Trophoblast cell (in vitro differentiated cells and primary cell): ENCODE measurements at places on chromosomes 5 and 9.

DNA sequence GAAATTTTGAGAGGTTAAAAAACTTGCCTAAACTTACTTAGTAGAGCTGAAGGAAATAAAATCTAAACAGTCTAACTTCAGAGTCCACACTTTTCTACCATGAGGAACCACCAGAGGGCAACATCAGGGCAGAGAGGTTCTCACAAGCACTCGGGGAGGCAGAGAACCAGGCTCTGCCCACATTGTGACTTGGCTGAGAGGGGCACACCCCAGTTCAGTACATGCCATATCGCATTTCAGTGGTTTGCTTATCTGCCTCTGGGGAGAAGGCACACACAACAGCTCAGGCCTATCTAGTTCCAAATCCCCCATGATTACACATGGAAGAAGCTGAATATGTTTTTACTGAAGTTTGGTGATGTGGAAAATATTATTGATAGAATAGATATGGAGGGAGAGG is 49.2 kb downstream of the EQTN start:
- peak; percentile 1 for DNase-seq

- no peak for DNase-seq
Measured at GRCh38 chr5:35854248-35854647, 2.4 kb upstream of the IL7R start.

DNA sequence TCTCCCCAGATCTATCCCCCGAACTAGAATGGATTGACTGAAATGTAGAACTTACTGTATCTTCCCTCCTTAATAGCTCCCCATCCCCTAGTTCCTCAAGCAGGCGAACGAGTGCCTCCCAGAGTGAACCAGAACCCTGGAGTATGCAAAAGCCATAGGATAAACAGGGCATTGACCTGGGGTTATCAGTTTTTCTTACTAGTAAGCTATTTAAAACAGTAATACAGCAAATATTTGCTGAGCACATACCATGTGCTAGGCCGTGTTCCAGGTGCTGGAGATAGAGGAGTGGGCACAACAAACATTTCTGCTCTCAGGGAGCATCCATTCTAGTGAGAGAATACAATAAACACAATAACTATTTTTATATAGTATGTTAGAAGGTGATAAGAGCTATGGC is 1.8 kb downstream of the SKP2 start:
- no peak for DNase-seq

- DNase-seq: no peak
Measured at GRCh38 chr9:97853844-97854695, 1.0 kb downstream of the FOXE1 start.

- DNase-seq: no peak
Measured at GRCh38 chr9:74036549-74037231, 460.4 kb upstream of the RORB start.

GRCh38 chr5:120779674-120780073 is 315.6 kb downstream of the PRR16 start:
- no peak for DNase-seq

DNA sequence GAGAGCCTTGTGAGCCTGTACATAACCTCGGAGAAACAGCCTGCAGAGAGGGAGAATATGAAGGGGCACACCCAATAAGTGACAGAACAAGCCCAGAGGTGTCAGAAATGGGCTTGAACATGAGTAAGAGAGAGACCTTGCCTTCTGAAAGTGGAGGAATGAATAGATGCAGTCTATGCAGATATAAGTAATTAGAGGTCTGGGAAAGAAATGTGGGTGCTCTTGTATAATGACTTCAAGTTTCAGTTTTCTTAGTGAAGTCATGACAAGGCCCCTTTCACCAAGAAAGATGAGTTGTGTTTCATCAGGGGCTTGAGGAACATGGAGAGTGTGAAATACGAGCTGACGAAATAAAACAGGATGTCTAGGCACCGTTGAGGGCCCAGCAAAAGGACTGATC is 15.1 kb downstream of the GRAMD2B start:
- DNase-seq: no peak

GRCh38 chr9:35001803-35002502 is 12.4 kb downstream of the DNAJB5 start:
- DNase-seq: peak; percentile 81

DNA sequence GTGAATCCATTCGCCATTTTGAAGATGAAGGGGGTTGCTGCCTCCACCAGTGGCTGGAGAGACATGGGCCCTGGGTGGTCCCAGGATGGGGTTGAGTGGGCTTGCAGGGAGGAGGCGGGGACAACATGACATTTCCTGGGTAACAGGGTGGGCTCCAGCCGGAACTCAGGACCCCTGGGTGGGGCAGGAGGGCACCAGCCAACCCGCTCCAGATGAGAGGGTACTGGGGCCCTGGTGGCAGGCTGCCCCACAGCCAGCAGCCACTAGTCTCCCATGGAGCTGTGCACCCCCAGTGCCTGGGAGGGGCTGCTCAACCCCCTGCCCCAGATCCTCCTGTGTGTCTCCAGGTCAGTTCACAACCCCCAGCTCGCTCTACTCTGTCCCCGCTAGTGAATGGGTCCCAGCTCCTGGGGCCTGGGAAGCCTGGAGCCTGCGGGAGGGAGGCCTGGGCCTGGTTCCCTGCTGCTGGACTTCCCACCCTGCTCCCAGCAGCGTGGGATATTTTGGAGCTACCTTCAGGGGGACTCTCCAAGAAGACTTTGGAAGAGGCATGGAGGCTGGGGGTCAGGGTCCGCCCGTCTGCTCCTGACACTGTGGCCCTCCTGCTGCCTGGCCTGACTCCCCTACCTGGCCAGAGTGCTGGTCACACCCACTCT is 55.9 kb downstream of the AHRR start:
- DNase-seq: no peak

GRCh38 chr5:38371596-38371995 is 113.2 kb downstream of the EGFLAM start:
- no peak for DNase-seq

GRCh38 chr5:18097817-18098216 is 463.6 kb downstream of the TAF11L14 start:
- no peak for DNase-seq

GRCh38 chr5:53913941-53914340 is 353.5 kb downstream of the NDUFS4 start:
- DNase-seq: no peak

- DNase-seq: no peak
Measured at GRCh38 chr9:82789155-82789824, 273.7 kb downstream of the RASEF start.

GRCh38 chr5:83789371-83789770 is 68.7 kb upstream of the HAPLN1 start:
- DNase-seq: no peak

DNA sequence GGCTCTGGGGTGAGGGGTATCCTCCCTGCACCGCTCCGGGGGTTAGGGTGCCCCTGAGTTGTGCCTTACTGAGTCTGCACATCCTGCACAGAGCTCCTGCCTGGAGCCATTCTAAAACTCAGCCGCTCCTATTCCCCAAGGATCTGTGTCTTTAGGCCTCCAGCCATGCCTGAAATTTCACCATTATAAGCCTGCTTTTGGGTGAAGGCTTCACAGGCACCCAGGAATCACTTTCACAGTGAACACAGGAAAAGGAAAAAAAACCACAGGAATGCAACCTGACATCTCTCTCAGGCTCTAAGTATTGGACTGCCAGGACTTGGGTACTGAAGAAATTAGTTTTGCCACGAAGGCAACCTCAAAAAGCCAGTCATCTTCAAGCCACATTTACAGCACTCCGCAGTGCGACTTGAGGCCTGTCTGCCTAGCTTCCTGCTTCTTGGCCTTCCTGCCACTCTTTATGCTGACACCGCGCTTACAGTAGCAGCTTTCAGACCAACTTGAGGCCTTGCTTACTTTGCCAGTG is 30.9 kb downstream of the GALNT10 start:
- peak; percentile 21 for DNase-seq

- no peak for DNase-seq
Measured at GRCh38 chr5:16742938-16743337, 126.1 kb upstream of the RETREG1 start.

DNA sequence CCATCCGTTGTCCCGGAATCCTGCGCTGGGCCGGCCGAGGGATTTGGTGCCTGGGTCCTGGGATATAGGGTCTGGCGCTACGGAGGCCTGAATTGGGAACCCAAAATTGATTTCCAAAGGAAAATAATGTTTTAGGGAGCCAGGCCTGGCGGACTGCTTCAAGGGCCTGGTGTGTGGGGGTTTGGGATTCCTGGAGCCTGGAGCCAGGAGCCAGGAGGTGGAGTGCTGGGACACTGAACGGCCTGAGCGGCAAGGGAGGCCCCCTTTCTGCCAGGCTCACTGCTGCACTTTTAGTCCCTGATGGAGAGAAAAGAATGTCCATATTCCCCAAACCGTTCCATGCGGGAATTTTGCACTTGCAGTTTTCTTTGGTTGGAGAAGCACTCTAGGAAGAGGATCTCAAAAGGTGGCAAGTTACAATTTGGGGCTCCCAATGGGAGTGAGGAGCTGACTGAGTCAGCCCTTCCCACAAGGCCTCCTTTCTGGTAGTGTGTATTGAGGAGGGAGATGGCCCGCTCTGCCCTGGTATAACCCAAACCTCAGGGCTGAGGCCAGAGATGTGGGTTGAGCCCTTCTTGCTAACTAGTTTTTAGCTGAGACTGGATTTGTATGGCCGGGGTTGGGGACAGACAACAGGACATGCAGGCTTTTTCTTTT is 2.2 kb downstream of the LMX1B start:
- no peak for DNase-seq

DNA sequence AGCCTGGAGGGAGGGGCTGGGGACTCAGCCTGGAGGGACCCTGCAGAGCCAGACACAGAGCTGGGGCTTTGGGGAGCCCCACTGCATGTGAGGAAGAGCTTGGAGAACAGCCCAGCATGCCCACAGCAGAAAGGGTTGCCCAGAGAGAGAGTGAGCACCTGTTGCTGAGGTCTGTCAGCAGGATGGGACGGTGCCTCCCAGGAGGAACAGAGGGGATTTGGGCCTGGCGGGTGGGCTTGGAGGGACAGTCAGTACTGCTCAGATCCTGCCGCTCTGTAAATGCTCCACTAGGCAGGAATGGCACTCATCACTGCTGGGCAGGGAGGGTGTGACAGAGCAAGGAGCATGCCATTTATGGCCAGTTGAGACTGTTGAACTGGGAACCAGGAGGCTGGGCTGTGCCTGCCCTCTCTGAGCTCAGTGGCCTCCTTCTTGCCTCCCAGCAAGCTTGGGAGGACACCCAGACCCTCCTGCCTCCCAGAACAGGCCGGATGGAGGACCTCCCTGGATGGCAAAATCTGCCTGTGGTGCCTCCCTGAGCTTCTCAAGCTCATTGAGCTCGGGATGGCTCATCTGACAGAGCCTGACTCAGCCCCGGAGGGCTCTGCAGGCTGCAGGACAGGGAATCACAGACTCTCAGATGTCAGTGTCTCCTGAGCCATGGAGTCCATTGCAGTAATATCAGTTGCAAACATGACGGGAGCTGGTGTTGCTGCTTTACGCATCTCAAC is 786 bp upstream of the HRCT1 start:
- DNase-seq: peak; percentile 36

DNA sequence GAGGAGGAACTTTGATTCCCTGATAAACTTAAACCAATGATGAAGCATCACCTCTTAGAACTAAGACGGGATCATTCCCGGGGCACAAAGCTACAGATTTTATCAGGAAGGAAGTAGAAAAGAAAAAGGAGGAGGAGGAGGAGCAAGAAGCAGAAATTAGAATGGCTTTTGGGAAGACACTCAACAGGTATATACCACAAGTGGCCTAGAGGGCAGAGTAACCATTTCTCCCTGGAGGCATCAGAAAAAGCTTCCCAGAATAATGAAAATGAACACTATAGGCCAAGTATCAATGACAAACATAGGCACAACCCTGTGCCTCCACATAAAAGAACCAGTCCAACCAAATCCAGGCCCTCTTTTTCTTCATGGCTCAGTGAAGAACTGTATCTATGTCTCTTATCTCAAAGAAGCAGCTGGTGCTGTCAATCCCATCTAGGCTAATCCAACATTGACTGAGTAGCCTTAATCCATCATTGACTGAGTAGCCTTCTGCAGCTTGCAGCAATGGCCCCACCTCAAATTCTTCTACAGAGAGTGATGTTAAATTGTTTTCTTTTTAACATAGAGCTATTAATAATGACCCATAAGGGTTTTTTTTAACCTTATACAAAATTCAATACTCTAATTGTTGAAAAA is 178.8 kb upstream of the KIF2A start:
- no peak for DNase-seq

- no peak for DNase-seq
Measured at GRCh38 chr5:42572313-42572712, 149.1 kb downstream of the GHR start.

DNA sequence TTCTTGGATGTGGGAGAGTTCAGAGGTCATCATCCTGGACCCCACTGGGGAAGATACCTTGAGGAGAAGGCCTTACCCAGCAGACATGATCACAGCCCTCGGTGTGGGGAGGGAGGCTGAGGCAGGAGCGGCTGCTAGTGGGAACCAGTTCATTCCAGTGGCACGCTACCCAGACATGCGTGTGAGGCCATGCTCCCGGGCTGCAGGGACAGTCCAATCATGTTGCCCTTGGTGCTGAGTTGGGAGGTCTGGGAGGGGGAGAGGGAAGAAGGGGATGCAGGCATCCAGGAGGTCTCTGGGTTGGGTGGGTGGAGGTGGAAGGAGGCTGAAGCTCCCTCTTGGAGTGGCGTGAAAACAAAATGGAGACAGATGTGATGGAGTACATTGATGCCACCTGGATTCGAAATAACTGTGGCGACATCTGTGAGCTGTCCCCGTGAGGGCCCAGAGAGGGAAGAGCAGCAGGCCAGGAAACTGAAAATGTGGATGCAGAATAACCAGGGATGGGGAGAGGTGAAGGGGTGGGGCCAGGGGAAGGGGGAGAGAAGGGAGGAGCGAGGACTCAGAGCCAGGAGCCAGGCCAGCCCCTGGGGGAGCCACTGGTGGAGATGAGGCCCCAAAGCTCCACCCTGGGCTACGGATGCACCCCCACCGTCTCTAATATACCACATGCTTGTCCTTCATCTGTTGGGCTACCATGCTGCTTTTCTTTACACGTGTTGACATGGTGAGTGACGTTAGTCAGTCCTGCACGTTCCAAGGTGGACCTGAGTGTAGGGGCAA is 16.2 kb downstream of the NDUFS6 start:
- no peak for DNase-seq

GRCh38 chr5:142296914-142297417 is 27.9 kb downstream of the SPRY4 start:
- DNase-seq: no peak

GRCh38 chr9:107660976-107661375 is 171.4 kb upstream of the KLF4 start:
- DNase-seq: no peak

GRCh38 chr9:108727580-108728111 is 128.1 kb downstream of the ACTL7B start:
- no peak for DNase-seq

DNA sequence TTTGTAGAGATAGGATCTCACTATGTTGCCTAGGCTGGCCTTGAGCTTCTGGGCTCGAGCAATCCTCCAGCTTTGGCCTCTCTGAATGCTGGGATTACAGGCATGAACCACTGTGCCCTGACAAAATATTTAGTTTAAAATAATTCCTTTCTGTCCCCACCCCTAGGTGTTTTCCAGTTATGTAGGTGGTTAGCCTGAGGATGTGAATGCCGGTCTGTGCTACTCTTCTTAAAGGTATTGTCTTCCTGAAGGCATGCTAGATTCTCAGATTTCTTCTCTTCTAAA is 56.7 kb upstream of the BASP1 start:
- DNase-seq: peak; percentile 89

- DNase-seq: no peak
Measured at GRCh38 chr5:6187501-6187900, 190.8 kb downstream of the MED10 start.

- DNase-seq: no peak
Measured at GRCh38 chr9:137834846-137835546, 42.6 kb upstream of the CACNA1B start.

- DNase-seq: no peak
Measured at GRCh38 chr5:59588922-59589321, 304.6 kb downstream of the PDE4D start.

GRCh38 chr9:94108584-94108983 is 24.3 kb downstream of the PTPDC1 start:
- DNase-seq: no peak
